Smooth muscle cell of the umbilical artery (primary cell): ENCODE measurements at places on chromosomes 2 and 18. TPM values are rescaled to one million over a fixed set of nuclear protein-coding genes. Genes with fewer than 3 reads are reported as not detected.

Gene DYNC1I2
- total RNA-seq, result 108 and 173 TPM in 2 replicates

Gene ALLC
- not detected in 2 replicates for total RNA-seq

Gene IGFBP2
- total RNA-seq, result 8.9 and 141 TPM in 2 replicates

Gene PAX8
- 0.30 and 0.65 TPM in 2 replicates for total RNA-seq

Gene SP110
- 4.8 and 8.0 TPM in 2 replicates for total RNA-seq

Gene SCN9A
- total RNA-seq, result 22.9 and 57.8 TPM in 2 replicates

Gene PLGLB1
- total RNA-seq, result 0.83 and 1.5 TPM in 2 replicates
